Pancreas (tissue), 10 donors: ENCODE measurements at places on chromosomes 1 and 21. TPM values are rescaled to one million over a fixed set of nuclear protein-coding genes. Genes with fewer than 3 reads are reported as not detected.

The CDC42BPA gene
- polyA plus RNA-seq, result 10.3 TPM

The NBPF6 gene
- polyA plus RNA-seq, result not detected

The CDC42 gene
- polyA plus RNA-seq, result 80.5 TPM

The CHI3L1 gene
- polyA plus RNA-seq, result 3.2 TPM

The CLIC6 gene
- polyA plus RNA-seq, result 5.5 TPM

The SELENON gene
- polyA plus RNA-seq, result 29.8 TPM

The GPR161 gene
- 2.5 TPM for polyA plus RNA-seq

The RIPPLY3 gene
- polyA plus RNA-seq, result 0.26 TPM

The TEDDM1 gene
- not detected for polyA plus RNA-seq

The RHD gene
- not detected for polyA plus RNA-seq

The ETNK2 gene
- 5.4 TPM for polyA plus RNA-seq

The CFHR1 gene
- not detected for polyA plus RNA-seq

The CFHR4 gene
- polyA plus RNA-seq, result not detected

The ATP1A4 gene
- polyA plus RNA-seq, result not detected

The LCE1E gene
- not detected for polyA plus RNA-seq

The TMEM82 gene
- polyA plus RNA-seq, result not detected

The SIM2 gene
- not detected for polyA plus RNA-seq

The CADM3 gene
- polyA plus RNA-seq, result 1.4 TPM

The CNIH3 gene
- polyA plus RNA-seq, result 4.3 TPM

The LMOD1 gene
- 7.1 TPM for polyA plus RNA-seq

The TAS1R1 gene
- polyA plus RNA-seq, result not detected

The INAVA gene
- polyA plus RNA-seq, result 13.1 TPM

The XPR1 gene
- polyA plus RNA-seq, result 3.4 TPM

The MIB2 gene
- 140 TPM for polyA plus RNA-seq

The B3GALT5 gene
- polyA plus RNA-seq, result 2.0 TPM

The MIXL1 gene
- polyA plus RNA-seq, result not detected

The BATF3 gene
- polyA plus RNA-seq, result 1.6 TPM

The SAMD11 gene
- 23.7 TPM for polyA plus RNA-seq

The SFN gene
- polyA plus RNA-seq, result 0.46 TPM

The CLCA4 gene
- 0.19 TPM for polyA plus RNA-seq

The C1orf21 gene
- polyA plus RNA-seq, result 6.5 TPM

The IQGAP3 gene
- polyA plus RNA-seq, result 0.23 TPM

The TCHHL1 gene
- polyA plus RNA-seq, result not detected

The FAM151A gene
- polyA plus RNA-seq, result 0.21 TPM
